Temporal lobe (tissue), 4 donors: ENCODE measurements at places on chromosomes 2 and 18. TPM values are rescaled to one million over a fixed set of nuclear protein-coding genes. Genes with fewer than 3 reads are reported as not detected.

CDCA7 gene
- 14.3 TPM for total RNA-seq

ST6GAL2 gene
- 76.0 TPM for total RNA-seq

DUSP28 gene
- total RNA-seq: 4.7 TPM

LYG1 gene
- 0.74 TPM for total RNA-seq

SP100 gene
- 5.4 TPM for total RNA-seq

PDE1A gene
- 41.8 TPM for total RNA-seq

HOXD8 gene
- 0.25 TPM for total RNA-seq

CENPA gene
- total RNA-seq: 1.2 TPM

CAPN14 gene
- total RNA-seq: 0.98 TPM

TRIM54 gene
- total RNA-seq: not detected

GAL3ST2 gene
- total RNA-seq: 0.74 TPM

SLC66A2 gene
- 19.7 TPM for total RNA-seq

POLR1B gene
- total RNA-seq: 28.5 TPM

RMC1 gene
- 22.4 TPM for total RNA-seq
